ENCODE measurements at places on chromosomes 1 and 21. TPM values are rescaled to one million over a fixed set of nuclear protein-coding genes. Genes with fewer than 3 reads are reported as not detected.

SPRR5 gene
- not detected for total RNA-seq

TPTE gene
- not detected for total RNA-seq

PPIAL4G gene
- total RNA-seq: not detected

RAB3B gene
- 0.15 TPM for total RNA-seq

CACNA1E gene
- not detected for total RNA-seq

SPATA21 gene
- total RNA-seq: not detected

SGIP1 gene
- total RNA-seq: 0.05 TPM
